ENCODE measurements at places on chromosomes 6 and 20. TPM values are rescaled to one million over a fixed set of nuclear protein-coding genes. Genes with fewer than 3 reads are reported as not detected.

GRCh38 chr6:118485601-118486550 lies 62.2 kb upstream of the PLN start:
- H3K4me1 ChIP-seq = peaks cover 7% of the 10 kb centered on the region
- H3K27me3 ChIP-seq = no peaks in the 10 kb centered on the region
- H3K27ac ChIP-seq = no peak overlapping the region

DNA sequence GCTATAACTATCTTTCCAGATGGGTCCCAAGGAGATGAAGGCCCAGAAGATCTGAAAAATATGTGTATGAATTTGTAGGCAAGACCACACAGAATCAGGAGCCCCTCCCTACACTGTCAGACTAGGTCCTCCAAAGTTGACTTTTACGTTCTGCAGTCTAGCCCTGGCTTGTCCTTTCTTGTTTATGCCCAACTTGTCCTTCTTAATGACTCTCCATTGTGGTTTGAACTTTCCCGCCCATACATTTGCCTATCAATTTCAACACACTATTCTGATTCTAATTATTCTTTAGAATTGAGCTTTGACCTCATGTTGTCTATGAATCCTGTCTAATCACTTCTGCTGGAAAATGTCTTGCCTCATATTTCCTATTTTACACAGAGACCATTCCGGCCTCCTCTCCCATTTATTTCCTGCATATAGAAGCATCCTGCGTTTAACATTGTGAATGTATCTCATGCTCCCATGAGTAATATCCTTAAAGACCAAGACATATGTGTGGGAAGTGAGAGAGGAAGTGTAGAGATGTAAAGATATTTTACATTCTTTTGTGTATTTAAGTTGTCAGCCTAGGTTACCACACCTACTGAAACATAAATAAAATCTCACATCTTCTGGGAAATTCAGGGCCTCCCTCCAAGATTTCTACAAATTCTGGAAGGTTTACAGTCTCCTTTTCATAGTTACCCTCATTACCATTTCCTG lies 348.3 kb downstream of the BCKDHB start:
- DNase-seq = no peak
- H3K27me3 ChIP-seq = no peaks in the 10 kb centered on the region
- no peak overlapping the region for H3K4me3 ChIP-seq
- H3K27ac ChIP-seq = no peak overlapping the region

DNA sequence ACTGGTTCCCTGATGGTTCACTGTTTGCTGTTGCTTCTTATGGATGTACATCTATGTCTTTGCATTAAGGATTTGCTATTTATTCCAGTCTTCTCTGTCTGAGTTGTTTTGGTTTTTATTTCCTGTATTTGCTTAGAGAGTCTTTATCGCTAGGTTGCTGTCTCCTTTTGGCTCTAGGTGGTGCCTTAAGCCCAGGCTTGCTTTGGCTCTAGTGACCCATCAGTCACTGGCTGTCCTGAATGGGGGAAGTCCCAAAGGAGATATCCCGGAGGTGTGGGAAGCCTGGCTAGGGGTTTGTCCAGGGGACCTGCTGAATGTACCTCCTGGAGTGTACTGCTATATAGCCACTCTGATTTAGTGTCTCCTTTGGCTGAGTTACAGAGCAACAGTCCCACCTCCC lies 53.4 kb downstream of the MCHR2 start:
- H3K4me1 ChIP-seq = no peaks in the 10 kb centered on the region
- H3K27ac ChIP-seq = no peak overlapping the region
- H3K36me3 ChIP-seq = no peaks in the 10 kb centered on the region

Gene PACRG
- not detected for polyA plus RNA-seq

GRCh38 chr6:3231247-3232016 lies 4.0 kb upstream of the TUBB2B start:
- no peak overlapping the region for H3K27ac ChIP-seq
- no peak for DNase-seq
- peaks cover 22% of the 10 kb centered on the region for H3K4me1 ChIP-seq
- no peaks in the 10 kb centered on the region for H3K36me3 ChIP-seq

GRCh38 chr6:53504512-53504911 lies 40.4 kb downstream of the GCLC start:
- no peak for DNase-seq
- no peaks in the 10 kb centered on the region for H3K27me3 ChIP-seq
- H3K27ac ChIP-seq = no peak overlapping the region
- H3K4me1 ChIP-seq = no peaks in the 10 kb centered on the region
- no peak overlapping the region for H3K4me3 ChIP-seq

DNA sequence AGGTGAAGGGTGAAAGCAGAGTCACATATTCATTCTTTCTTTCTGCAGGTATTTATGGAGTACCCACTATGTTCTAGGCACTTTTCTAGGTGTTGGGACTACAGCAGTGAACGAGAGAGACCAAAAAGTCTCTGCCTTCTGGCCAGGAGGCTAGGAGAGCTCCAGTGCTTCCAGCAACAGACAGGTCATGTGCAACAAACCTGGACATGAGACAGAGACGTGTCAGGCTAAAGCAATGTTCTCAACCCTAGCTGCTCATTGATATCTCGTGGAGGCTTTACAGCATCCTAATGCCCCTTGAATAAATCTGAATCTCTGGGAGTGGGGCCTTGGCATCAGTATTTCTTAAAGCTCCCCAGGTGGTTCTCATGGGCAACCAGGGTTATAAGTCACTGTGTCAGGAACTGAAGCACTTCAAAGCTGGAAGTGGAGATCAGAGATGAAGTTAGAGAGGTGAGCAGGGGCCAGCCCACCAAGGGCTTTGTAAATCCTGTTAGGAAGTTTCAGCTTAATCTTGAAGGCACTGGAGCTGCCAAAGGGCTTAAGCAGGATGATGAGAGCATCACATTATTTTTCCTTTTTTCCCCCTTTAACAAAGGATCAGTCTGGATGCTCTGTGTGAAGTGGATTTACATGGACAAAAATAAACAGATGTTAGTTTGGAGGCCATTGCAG lies 13.0 kb upstream of the TBCC start:
- no peak for DNase-seq
- no peaks in the 10 kb centered on the region for H3K27me3 ChIP-seq
- H3K4me1 ChIP-seq = peaks cover 25% of the 10 kb centered on the region
- H3K27ac ChIP-seq = no peak overlapping the region

Gene PBX2
- 2.0 TPM for polyA plus RNA-seq
